ENCODE measurements at places on chromosomes 2 and 18.
A peak's percentile ranks its signal among the peaks of the same experiment; 100 is the strongest.

GRCh38 chr2:145007093-145007959 is 487.4 kb upstream of the ZEB2 start:
- DNase-seq = peak; percentile 64

- DNase-seq = no peak
These were observed 128.4 kb upstream of the CBLN2 start for GRCh38 chr18:72672364-72673184.

- no peak for DNase-seq
These were observed 12.7 kb downstream of the KDM3A start for GRCh38 chr2:86453836-86454235.

GRCh38 chr18:24934258-24934932 is 417.6 kb downstream of the ZNF521 start:
- DNase-seq = no peak

DNA sequence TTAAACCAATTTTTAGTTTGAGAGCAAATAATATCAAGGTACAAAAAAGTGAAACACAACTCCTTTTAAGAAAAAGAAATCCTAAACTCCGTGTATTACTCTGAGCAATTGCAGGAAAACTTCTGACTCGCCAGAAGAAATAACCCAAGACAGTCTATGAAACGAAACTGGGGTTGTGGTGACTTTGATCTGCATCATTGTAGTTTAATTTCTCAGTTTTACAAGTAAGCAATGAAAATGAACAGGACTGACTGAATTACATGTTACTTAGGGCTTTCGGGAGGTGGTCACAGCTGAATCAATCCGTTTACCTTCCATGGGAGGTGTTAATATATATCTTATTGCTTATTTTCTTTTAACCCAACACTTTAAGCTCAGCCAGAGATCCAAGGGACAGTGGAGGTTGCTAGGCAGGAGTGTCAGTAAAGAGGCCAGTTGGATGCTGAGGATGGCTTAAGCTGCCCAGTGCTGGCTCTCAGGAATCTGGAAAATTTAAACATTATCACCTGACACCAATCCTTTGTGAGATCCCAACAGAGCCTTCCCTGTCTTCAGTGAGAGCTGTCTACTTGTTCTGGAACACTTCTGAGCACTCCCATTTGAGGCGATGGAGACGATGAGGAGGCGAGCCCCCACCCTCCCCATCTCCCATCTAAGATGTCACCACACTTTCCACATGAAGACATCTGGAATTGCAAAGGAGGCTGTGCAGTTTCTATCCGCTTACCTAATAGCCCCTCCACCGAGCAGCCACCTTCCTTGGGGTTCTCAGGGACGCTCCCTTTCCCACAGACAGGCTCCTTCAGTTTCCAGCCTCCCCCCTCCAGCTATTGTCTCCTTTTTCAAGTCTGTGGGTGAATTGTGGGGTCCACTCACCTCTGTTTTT is 3.6 kb upstream of the RAB31 start:
- DNase-seq = no peak

DNA sequence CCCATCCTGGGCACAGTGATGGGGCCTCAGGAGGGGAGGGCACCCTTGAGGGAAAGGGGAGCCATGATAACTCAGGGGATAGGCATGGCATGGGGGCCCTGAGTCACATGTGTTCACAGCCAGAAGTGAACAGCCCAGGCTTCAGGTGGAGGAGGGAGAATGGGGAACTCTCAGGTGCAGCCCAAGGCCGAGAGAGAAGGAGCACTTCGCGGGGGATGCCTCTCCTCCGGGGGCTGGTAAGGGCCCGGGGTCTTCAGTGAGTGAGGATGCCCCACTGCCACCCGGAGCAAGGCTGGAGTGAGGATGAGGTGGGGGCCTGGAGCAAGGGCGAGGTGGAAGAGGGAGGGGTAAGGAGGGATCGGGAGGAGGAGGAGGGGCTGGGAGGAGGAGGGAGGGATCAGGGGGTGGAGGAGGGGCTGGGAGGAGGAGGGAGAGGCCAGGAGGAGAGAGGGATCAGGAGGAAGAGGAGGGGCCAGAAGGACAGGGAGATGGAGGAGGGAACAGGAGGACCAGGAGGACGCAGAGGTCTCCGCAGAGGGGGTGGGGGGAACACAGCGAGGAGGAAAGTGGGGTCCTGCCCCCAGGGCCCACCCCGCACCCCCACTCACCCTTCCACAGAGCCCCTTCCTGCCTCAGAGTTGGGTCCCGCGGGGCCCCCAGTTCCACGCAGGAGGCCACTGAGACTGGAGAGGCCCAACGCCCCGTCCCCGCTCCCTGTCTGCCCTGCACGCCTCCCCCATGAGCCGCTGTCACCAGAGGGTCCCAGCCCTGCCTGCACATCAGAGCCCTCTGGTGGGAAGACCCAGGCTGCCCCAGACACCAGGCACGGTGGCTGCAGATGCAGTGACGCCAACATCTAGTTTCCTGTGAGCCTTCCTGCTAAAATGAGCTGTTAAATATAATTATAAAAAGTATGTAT is 42.8 kb downstream of the RAMP1 start:
- no peak for DNase-seq

DNA sequence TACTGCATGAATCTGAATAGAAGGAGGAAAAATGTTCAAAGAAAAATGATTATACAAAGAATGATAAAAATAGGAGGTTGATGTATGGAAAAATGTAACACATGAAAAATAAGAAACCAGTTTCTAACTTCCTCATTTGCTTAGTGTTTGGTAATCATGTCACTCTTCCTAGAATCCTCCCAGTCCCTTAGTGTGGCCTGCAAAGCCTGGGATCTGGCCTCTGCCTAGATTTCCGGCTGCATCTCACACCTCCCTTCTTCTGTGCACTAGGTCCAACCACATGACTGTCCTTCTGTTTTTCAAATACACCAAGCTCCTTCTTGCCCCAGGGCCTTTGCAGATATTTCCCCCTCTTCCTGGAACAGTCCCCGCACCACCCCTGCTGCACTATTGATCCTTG is 76.8 kb upstream of the RBMS1 start:
- no peak for DNase-seq

DNA sequence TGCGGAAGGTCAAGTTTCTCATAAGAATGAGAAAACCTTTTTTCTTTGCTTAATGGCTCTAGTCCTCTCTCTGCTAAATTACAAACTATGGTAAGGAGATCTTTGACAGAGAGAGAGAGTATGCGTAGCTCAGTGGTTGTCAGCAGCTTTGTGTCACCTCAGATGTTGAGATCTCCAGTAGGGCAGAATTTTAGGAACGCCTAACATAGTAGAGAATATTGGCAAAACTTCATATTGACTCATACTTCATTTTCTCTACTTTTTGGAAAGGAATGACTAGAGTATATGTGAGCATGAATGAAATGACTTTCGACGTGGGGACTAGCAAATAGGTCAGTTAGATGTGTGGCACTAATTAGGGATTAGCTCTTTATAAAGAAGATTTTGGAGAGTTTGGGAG is 64.0 kb downstream of the WDR7 start:
- no peak for DNase-seq

DNA sequence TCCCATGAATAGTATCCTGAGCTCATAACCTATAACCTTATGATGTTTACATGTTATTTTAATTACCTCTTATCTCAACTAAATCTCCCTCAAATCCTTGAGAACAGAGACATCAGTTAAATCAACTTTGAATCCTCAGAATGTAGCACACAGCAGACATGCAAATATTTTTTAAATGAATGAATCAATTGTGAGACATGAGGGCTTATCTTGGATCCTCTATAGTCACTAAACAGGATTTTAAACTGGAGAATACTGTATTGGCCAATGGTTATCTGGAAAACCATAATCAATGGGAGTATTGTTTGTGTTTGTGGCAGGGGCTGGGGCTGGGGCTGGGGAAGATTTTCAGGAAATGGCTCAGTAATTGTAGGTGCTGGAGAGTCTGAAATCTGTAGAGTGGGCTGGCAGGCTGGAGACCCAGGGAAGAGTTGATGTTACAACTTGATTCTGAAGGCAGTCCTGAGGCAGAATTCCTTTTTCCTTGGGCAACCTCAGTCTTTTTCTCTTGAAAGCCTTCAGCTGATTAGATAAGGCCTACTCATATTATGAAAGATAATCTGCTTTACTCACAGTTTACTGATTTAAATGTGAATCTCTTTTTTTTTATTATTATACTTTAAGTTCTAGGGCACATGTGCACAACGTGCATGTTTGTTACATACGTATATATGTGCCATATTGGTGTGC is 106.3 kb downstream of the NCOA1 start:
- no peak for DNase-seq

- no peak for DNase-seq
These were observed 62.6 kb downstream of the MARCO start for GRCh38 chr2:119004602-119005001.
